ENCODE measurements at places on chromosomes 11 and 22.
A peak's percentile ranks its signal among the peaks of the same experiment; 100 is the strongest.

DNA sequence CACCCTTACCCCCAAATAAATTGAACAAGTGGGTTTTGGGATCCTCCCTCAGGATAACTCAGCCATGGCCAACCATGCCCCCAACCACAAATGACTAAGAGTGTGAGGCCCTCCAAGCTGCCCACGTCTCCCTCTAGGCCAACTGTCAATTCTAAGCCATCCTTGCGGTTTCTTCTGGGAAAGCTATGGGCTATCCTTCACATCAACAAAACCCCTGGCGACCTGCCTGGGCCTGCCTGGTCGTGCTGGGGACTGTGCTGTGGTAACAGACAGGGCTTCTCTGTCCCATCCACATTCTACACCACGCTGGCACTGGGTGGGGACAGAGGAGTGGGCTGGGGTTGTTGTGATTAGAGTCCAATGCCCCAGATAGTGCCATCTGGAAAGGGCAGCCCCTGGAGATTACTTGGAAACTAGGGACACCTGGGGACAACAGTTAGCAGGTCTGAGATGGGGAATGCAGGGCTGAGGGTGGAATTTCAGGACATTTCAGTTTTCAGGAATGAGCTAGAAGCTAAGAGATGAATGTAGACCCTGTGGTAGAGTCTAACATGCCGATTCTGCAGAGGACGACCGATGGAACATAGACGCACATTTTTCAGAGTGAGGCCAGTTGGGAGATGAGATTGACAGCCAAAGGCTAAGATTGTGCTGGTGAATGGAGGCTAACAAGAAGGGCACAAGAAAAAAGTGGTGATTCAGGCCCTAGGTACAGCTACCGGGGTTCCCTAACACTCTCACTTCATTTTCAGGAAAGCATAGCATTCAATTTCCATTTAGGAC lies 131.9 kb downstream of the RASSF10 start:
- DNase-seq = peak; percentile 22

DNA sequence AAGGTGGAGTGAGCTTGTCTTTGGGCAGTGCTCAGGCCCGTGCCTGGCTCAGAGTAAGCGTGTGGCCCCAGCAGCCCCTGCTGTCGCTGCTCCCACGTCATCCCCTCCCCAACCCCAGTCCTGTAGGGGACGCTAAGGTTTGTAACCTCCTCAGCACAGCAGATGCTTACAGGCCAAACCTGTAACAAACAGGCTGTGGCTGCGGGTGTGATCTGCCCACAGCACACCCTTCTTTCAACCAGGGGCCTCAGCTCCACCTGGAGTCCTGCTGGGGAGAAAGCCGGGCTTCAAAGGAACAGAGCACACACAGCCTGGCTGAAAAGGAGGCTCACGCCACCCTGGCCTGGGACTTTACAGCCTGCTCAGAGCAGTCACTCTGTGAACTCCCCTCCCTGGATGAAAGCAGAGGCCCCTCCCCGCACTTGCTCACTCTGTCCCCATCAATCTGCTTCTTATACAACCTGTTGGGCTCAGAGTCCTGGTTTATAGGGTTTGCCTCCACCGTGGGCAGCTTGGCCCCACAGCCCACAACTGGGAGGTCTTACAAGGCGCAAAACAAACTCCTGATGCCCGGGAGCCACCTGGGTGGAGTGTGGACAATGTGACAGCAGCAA lies 54.3 kb downstream of the SCUBE1 start:
- no peak for DNase-seq

- peak; percentile 91 for DNase-seq
Observed at GRCh38 chr11:130772266-130773227, 143.7 kb downstream of the SNX19 start.

- no peak for DNase-seq
Observed at GRCh38 chr22:40285513-40285912, 60.8 kb upstream of the ADSL start.

- DNase-seq = no peak
Observed at GRCh38 chr22:45776313-45776585, 104.6 kb downstream of the ATXN10 start.

DNA sequence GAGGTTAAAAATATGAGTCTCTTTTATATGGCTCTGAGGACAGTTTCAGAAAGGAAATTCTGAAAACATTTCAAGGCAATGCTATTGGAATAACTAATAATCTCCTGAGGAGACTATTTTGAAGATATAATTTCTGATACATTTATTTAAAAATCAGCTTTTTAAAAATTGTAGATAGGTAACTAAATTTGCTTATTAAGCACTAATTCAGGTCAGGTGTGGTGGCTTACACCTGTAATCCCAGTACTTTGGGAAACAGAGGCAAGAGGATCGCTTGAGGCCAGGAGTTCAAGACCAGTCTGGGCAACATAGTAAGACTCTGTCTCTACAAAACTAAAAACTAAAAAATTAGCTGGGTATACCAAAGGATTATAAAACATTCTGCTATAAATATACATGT lies 17.0 kb downstream of the ZDHHC13 start:
- no peak for DNase-seq

DNA sequence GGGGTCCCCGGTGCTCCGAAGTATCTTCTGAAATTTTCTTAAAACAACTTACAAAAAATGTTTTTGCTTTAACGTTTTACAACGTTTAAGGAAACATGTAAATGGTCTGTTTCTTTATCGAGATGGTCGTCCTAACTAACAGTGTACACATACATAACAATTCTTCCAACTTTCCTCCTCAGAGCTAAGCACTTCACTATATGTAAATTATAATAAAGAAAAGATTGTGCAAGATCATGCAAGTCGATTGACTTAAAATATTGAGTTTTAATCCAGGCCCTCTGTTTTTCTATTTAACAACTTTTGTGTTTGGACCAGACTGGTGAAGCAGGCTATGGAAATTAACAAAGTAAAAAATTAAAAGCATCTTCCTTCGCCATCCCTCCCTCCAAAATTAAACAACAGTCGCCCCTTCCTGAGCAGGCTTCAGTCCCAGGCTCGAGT lies 4.9 kb downstream of the ALX4 start:
- no peak for DNase-seq

DNA sequence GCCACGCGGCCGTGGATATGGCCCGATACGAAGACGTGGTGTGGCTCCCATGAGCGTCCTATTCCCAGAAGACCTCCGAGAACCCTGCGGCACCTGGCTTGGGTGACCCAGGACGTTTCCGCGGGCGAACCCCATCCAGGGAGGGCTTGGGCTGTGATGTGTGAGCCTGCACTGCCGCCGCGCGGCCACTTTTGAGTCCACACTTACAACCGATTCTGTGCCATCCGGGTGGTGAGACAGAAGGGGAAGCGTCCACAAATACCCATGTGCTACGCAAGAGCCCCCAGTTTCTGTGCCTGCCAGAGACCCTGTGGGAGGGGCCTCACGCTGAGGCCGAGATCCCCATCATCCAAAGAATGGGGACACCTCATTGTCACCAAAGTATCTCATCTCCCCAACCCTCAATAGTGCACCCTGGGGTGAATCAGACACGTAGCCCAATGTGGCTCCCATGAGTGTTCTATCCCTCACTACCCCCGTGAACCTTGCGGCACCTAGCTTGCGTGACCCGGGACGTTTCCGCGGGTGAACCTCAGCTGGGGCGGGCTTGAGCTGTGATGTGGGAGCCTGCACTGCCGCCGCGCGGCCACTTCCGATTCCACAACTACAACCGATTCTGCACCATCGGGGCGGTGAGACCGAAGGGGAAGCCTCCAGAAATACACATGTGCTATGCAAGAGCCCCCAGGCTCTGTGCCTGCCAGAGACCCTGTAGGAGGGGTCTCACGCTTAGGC lies 4.6 kb upstream of the H19 start:
- no peak for DNase-seq

DNA sequence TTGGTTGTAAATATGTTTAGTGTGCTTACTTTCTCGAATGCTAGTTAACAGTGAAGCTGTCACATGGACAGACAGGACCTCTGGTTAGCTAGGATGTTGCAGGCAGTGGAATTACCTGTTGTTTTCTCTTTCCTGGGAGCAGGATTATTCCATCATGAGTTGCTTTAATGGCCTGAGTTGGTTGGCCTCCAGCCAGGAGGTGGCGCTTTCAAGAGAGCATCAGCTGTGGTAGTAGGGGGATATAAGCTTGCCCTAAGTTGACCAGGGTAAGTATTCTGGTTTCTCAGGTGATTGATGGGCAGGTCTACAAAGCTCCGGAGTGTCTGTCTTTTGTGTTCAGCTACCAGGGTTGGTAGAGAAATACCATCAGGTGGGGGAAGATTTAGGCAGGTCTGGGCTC lies 43.5 kb downstream of the NELL1 start:
- DNase-seq = no peak

DNA sequence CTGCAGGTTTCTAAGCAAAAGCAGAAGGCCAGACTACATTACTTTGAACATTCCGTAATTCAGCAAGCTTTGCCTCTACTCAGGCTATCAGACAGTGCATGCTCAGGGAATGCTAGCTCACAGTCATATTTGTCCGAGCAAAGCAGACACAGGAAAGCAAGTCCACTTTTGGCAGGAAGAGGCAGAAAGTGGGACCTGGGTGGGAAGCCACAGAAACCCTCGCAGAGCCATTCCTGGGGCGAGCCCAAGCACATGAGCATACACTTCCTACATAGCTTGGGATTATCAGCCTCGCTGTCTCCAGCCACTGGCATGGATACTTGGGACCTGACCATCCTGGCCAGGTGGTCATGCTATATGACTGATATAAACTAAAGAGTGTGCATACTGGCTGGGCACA lies 113.3 kb downstream of the TRIM29 start:
- no peak for DNase-seq

DNA sequence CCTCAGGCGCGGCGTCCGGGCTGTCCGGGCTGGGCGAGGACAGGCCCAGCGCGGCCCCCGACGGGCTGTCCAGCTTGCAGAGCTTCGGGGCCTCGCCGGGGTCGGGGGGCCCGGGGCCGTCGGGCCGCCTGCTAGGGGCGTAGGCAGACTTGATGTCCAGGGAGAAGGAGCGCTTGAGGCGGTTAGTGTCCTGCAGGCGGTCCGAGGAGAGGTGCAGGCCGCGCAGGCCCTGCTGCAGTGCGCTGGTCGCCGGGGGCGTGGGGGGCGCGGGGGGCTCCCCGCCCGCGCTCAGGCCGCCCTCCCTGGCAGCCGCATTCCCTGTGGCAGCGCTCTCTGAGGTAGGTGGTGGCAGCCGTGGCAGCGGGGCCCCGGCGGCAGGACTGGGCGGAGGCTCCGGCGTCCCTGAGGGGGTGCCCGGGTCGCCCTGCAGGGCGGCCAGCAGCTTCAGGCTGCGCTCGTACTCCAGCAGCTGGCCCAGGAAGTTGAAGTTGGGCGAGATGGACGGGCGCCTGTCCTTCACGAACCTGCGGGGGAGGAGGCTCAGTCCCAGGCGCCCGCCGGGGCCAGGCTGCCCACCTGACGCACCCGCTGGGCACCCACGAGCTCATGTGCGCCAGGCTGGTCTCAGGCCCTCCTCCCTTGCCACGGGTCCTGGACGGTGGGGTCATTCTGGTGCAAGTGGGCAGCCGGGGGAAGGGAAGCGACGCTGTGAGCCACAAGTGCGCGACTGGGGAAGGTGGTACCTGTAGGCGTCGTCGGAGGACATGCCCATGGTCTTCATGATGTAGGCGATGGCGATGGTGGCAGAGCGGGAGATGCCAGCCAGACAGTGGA lies 14.8 kb downstream of the DUSP8 start:
- no peak for DNase-seq

GRCh38 chr11:126059238-126059781 lies 3.4 kb downstream of the CDON start:
- DNase-seq = no peak

DNA sequence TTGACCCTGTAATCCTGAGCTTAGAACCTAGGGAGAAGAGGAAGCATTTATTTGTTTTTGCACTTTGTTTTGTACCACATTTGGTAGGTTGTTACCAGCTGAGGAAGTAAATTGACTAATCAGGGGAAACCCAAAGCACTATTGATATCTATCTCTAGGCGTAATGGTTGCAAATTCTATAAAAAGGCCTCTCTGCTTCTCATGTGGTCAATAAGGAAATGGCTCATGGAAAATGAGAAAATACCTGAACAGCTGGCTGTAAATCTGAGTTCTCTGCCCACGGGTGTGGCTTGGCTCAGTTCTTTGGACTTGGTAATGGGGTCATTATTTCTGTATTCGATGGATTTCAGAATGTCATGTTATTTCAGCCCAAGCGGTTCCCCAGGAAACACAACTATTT lies 42.4 kb downstream of the BARX2 start:
- DNase-seq = no peak

DNA sequence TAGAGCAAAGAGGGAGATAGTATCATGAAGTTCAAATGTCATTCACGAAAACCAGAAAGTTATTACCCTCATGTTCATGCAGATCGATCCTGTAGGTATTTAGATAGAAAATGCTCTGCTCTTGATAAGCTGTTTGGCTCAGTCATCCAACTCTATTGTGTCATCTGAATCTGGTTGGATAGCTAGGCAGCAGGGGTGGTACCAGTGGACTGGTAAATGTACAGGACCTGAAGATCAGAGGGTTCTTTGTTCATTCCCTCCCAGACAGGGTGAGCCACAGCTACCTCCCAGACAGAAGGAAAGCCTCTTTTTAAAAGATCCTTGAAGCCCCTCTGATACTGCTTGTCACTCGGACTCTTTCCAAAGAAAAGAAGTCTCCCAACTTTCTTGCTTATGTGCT lies 29.8 kb upstream of the DRD2 start:
- no peak for DNase-seq

GRCh38 chr11:132773751-132774150 lies 758.5 kb downstream of the OPCML start:
- no peak for DNase-seq

DNA sequence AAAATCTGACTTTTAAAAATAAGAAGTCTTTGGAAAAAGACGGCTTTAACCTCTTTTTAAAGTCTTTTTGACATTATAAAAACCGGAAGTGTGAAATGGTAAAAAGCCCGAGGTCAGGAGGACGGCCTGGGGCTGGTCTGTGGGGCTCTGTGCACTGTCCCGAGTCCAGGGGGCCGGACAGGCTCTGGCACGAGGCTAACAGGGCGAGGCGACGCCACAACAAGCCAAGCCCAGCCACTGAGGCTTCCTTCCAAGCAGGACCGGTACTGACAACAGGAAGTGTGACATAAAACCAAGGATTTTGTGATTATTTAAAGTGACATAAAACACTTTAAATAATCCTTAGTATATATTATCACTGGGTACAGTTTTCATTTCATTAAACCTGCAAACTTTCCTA lies 39.2 kb downstream of the BRD1 start:
- no peak for DNase-seq

DNA sequence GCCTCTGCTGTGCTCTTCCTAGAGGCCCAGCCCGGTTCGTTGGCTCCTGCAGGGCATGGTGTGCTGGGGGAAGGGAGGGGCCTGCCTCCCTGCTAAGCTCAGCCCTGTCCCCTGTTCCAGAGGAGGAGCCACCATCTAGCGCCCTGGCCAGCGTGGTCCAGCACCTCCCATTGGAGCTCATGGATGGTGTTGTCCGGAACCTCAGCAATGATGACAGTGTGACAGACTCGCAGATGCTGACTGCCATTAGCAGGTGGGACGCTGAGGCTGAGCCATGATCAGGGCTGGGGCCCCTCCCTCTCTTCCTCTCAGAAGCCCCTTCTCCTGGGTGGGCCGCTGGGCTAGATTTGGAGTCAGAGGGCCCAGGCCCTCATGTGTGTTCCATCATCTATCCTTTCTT lies 9.1 kb downstream of the USP35 start:
- no peak for DNase-seq

All from fibroblast of skin of scalp (primary cell).